ENCODE measurements at places on chromosomes 3 and 15. TPM values are rescaled to one million over a fixed set of nuclear protein-coding genes. Genes with fewer than 3 reads are reported as not detected.

CATSPER2 gene
- total RNA-seq: 1.2 TPM

ARPIN gene
- not detected for total RNA-seq

CHST2 gene
- total RNA-seq: 4.0 TPM

NPAP1 gene
- not detected for total RNA-seq

SMCO1 gene
- not detected for total RNA-seq

All from activated CD8-positive, alpha-beta memory T cell treated with anti-CD3 and anti-CD28 coated beads for 36 hours (primary cell).